ENCODE measurements at places on chromosomes 13 and 19. TPM values are rescaled to one million over a fixed set of nuclear protein-coding genes. Genes with fewer than 3 reads are reported as not detected.

DNA sequence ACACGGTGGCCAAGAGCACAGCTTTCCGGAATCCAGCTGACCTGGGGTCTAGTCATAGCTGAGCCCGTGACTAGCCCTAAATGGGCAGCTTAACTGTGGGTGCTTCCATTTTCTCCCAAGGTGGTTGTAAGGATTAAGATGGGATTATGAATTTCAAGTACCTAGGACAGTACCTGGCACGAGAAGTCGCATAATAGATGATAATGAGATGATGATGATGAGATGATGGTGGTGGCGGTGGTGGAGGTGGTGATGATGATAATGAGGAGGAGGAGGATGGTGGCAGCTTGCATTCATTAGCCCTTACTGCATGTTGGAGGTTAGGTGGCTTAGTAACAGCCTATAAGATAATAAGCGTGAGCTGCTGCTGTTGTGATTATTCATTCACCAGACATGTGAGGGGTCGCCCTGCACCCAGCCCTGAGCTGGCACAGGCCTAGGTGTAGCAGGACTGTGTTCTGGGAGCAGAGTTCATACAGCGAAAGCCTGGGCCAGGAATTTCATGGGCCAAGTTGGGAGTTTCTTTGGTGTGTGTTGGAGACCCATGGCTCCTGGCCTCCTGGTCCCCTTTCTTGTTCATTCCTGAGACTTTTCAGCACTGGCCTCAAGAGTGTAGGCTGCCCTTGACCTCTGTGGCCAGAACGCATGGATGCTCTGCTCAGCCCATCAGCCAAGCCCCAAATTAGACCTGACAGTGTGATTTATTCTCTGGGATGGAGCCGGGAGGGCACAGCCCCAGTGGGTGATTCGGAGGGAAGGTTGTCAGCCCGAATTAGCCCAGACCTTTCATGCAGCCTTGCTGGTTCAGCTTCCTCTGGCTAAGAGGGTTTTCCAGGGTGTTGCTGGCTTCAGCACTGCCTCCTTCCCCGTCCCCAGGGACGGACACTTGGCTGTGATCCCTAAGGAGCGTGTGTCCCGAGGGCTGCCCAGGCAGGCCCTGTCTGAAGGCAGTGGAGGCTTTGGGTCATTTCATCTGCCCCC, 128.8 kb downstream of the SIPA1L3 start:
- DNase-seq, result no peak

DNA sequence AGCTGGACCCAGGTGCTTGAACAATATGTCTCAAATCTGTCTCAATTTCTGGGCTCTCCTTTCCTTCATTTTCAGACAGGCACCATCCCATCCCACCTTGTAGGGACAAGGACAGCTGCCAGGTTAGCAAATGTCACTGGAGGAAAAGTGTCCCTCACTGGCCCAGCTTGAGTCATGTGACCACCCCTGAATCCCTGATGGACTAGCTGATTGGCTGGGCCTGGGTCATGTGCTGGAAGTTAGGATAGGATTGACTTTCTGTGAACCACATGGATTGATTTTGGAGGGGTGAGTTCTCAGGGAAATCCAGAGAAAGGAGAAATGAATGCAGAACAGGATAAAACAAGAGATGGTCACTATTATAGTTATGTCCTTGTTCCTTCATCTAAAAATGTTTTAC, 28.2 kb upstream of the FXYD3 start:
- DNase-seq, result no peak

DNA sequence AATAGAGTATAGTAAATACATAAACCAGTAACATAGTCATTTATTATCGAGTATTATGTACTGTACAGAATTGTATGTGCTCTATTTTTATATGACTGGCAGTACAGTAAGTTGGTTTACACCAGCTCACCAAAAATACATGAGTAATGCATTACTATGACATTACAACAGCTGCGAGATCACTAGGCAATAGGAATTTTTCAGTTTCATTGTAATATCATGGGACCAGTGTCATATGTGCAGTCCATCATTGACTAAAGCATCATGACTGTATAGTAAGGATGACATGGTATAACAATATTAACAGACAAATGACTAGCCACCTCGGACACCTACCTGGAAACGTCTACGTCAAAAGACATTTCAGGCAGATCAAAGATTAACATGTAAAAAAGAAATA, 33.6 kb downstream of the ATP7B start:
- DNase-seq, result peak; percentile 60

GRCh38 chr19:294946-295686, 3.9 kb upstream of the PLPP2 start:
- DNase-seq, result no peak

DNA sequence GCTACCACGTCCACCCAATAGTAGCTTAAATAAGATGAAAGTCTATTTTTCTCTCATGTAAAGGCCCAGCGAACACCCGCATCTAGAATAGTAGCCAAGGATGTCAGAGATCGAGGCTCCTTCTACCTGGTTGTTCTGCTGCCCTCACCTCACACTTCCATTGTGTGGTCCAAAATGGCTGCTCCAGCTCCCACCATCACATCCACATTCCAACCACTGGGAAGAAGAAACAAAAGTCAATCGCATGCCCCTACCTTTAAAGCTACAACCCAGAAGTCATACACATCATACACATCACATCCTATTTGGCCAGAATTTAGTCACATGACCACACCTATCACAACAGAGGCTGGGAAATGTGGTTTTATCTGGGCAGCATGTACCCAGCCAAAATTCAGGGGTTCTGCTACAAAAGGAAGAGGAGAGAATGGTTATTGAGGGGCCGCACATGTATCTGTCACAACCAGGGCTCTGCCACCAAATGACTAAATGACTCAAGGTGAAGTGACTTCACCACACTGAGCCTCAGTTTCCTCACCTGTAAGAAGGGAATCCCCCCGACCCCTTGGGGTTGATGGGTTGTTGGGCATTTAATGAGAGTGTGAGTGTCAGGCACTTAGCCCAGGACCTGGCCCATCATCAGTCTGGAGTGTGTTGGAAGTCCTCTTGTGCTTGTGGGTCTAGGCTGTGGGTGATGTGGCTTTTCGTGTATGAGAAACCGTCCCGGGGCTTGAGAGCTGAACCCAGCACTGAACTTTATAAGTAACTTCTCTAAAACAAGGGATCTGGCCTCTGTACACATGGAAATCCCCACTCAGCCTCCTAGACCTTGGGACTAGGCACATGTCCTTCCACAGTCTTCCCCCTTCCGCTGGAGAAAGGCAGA, 10.2 kb upstream of the CBLC start:
- DNase-seq, result no peak

GRCh38 chr19:7521551-7522071, 813 bp upstream of the MCOLN1 start:
- DNase-seq, result no peak

DNA sequence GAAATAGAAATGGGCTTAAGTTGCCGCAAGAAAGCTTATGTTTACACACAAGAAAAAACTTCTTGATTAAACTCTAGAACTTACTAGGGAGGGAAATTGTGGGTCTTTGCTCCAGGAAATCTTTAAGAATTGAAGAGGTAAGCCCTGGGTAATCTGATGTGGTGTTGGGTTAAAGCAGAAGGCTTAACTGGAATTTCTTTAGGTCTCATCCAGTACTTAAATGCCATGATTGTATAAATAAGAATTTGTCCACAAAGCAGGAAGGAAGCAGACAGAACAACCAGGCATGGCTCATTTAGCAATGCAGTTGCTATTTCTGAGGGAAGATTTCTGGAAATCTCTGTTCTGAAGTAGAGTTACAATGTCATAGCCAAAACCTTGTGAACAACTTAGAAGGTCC, 360.4 kb downstream of the KLF5 start:
- DNase-seq, result no peak

GRCh38 chr13:50713523-50714248, 129.8 kb downstream of the DLEU7 start:
- DNase-seq, result no peak

DNA sequence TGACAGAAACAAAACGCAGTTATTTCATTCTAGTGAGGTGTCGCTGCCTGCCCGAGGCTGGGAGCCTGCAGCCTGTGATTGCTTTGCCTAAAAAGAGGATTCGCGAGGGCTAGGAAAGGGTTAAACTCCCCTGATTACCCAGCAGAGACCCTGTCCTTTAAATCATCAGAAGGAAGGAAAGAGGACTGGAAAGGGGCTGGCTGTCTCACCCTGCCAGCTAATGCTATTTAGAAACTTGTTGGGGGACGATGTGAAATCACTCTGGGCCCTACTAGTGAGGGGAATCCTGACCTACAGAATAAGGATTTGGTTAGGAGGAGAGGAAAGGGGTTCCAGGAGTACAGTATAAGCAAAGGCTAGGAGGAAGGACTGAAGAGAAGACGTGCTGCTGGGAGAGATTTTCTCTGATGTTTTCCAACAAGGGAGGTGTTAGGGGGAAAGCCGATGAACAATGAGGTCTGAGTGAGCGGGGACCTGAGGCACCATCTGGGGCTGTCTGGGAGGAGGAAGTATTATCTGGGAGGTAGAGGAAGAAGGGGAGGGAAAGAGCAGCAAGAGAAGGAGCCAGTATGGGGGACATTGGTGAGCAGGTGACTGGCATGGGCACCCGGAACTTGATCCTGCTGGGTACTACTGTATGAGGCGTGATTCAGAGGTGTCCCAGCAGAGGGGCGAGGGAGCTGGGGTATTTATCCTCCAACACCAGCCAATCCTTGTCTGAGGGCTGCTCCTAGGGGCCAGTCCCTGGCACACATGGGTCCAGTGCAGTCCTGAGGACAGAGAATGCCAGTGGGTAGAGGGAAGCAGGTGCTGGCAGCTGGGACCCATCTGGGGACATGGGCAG, 55.7 kb upstream of the PTPRS start:
- no peak for DNase-seq

DNA sequence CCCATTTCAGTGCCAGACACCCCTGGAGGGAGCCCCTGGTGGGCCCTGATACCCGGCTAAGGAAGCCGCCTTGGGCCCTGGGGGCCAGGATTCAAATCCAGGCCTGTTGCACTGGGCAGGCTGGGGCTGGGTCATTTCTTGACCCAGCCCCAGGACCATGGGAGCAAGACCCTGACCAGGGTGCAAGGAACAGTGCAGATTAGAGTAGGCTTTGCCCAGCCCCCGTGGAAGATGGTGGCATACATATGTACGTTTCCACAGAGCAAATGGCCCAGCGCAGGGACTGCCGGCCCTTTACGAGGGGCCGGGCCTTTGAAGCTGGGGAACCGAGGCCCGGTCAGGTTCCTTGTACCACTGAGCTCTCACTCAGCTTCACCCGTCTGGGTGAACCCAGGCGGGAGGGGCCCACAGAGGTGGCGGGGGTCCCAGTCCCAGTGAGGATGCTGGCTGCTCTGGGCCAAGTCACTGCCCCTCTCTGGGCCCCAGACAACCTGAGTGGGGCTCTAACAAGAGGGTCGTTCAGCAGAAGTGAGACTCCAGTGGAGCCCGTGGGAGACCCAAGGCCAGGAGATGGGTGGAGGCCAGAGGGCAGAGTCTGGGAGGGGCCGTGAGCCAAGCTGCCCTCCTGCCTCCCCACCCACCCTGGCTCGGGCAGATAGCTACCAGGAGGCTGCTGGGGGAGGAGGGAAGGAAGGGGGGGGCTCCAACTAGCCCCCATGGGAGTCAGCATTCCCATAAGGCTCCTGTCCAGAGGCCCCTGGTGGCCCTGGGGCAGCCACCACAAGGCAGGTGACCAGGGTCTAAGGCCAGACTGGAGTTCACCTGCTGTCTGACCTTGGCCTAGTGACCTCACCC, 2.7 kb downstream of the MKNK2 start:
- DNase-seq, result no peak

- DNase-seq, result no peak
Observed at GRCh38 chr19:28582796-28583195, 630.2 kb downstream of the UQCRFS1 start.

GRCh38 chr13:94454906-94455305, 24.6 kb downstream of the DCT start:
- no peak for DNase-seq

DNA sequence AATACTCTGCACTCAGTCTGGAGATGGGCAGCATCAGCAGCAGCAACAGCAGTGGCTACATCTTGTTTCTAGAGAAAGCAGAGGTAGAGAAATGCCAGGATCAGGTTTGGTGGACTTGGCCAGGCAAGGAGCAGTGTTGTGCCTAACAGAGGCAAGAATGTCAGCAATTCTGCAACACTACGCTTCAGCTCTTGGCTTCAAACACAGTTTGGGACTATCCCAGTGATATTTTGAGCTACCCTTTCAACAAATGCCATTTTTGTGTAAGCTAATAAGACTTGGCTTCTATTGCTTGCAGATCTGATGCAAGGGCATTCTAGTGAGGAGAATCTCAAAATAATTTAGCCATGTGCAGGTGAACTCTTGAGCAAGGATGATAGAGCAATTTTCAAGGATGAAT, 271.3 kb downstream of the PCDH20 start:
- DNase-seq, result no peak

PROSER3 gene
- total RNA-seq, result 15.6 TPM

VSTM2B gene
- not detected for total RNA-seq

SOX21 gene
- total RNA-seq, result not detected

VMAC gene
- total RNA-seq, result 1.5 TPM

ZNF44 gene
- 5.0 TPM for total RNA-seq

FLT3 gene
- total RNA-seq, result not detected

ZFP36 gene
- 35.0 TPM for total RNA-seq

TMEM255B gene
- total RNA-seq, result 0.95 TPM

NRTN gene
- total RNA-seq, result 0.14 TPM

FCAR gene
- not detected for total RNA-seq

SIGLEC5 gene
- total RNA-seq, result not detected
